ENCODE measurements at places on chromosomes 5 and 9.

DNA sequence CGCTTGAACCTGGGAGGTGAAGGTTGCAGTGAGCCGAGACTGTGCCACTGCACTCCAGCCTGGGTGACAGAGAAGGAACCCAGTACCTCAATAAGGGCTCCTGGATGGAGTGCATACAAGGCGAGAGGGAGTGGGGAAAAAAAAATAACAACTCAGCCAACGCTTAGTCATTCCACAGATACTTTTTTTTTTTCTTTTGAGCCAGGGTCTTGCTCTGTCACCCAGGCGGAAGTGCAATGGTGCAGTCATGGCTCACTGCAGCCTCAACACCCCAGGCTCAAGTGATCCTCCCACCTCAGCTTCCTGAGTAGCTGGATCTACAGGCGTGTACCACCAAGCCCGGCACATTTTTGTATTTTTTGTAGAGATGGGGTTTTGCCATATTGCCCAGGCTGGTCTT is 59.5 kb upstream of the GGTA1 start:
- DNase-seq, result peak; percentile 74

- DNase-seq, result no peak
Measured at GRCh38 chr5:170070556-170071412, 34.9 kb upstream of the FOXI1 start.

DNA sequence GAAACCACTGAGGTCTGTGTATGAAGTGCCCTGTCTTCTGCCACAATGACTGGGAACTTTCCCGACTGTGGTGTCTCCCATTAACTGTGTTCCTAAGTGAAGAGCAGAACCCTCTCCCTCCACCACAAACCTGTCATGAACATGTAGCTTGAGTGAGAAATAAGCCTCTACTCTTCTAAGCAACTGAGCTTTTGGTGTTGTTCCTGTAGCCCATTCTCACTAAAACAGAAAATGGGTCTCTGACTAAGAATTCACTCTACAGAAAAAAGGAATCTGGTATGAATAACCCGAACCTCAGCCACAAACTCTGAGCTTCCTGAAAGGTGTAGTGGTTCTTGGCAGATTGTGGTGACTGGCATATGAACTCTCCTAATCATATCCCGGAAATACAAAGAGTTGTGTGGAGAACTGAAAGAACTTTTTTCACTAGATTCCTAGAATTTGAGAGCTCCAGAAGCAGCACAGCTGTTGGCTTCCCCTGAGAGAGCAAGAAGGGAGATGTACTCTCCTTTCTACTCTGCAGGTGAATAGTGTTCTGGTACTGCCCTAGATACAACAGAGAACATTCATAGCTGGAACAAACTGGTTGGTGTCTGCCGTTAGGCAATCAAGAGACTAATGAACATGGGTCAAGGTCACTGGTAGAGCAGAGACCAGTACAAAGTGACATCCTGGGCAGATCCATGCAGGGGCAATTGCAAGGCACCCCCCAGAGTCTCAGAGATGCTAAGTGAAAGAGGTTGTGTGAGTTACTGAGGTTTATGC is 283.8 kb downstream of the PDE4D start:
- peak; percentile 48 for DNase-seq

DNA sequence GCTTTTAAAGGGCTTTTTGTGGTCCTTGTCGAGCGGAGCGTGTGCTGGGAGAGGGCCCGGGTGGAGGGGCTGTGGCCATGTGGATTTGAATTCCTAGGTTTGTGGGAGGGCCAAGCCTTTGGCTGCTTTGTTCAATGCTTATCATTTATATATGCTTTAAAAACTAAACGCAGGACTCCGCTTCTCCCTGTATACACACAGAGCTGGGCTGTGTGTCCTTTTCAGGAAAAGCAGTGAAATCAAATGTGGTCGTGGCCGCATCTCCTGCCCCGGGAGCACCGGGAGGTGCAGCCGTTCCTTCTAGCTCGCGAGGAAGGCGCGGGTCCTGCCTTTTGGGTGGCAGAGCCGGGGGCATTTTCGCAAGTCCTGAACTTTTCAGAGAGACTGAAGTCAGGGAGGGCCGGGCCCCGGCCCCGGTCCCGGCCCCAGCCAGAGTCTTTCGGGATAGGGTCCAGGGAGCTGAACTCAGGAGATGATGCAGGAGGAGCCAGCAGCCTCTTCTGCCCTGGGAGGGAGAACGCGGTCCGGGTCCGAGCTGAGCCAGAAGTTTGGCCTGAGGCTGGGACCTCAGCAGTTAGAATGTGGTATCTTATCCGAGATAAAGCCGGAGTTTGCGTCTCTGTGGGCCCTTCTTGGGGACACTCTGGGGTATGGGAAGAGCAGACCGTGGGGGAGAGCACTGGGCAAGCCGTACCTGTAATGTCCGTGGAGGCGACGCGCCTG is 158.8 kb downstream of the C9orf152 start:
- DNase-seq, result no peak

- DNase-seq, result no peak
Measured at GRCh38 chr5:20287640-20288039, 299.6 kb upstream of the CDH18 start.

All from GDM1 (cell line).